ENCODE measurements at places on chromosomes 5 and 9.

DNA sequence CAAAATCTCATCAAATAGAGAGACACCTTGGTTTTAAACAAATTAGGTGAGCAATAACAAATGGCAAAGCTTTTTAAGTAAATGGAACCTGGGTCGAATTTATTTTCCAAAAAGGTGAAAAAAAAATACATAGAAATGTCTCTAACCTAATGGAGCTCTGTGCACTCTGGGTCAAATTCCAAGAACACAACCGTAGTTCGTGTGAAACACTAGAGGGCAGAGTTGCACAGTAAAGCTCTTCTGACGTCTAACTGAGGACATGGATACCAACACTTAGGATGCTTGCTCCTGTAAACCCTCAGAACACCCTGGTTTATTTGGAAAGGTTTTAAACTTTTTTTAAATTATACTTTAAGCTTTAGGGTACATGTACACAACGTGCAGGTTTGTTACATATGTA is 18.9 kb downstream of the MARCHF11 start:
- peak; percentile 8 for DNase-seq

GRCh38 chr5:36070687-36071571 is 4.2 kb upstream of the UGT3A2 start:
- no peak for DNase-seq

DNA sequence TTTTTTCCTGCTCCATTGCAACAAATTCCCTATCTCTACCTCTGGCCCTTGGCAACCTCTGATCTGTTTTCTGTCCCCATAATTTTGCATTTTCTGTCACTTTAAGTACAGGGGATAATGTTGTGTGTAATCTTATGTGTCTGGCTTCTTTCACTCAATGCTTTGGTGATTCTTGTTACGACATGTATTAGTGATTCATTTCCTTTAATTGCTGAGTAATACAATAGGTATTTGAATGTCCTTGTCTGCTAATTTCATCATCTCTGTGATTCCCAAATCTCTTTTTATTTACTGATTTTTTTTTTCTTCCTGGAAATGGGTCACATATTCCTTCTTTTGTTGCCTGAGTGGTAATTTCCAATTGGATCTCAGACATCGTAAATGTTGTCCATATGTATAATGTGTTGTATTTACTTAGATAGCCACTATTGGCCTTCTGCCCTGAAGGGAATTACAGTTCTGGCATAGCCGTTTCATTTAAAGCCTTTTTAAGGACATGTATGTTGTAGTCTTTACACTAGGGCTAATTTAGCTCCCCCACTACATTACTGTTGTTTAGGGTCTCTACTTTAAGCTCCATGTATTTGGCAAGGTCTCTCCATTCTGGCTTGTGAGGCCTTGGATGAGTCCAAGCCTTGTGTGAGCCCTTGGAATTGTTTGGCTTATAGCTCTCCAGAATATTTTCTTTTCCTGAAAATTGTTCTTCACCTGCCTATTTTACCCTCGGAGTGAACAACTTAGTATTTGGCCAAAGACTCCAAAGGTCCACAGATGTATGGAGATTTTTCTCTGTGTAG is 683.8 kb downstream of the LRRC70 start:
- peak; percentile 67 for DNase-seq

- DNase-seq = no peak
Measured at GRCh38 chr5:134258896-134259295, 33.0 kb upstream of the PPP2CA start.

- no peak for DNase-seq
Measured at GRCh38 chr5:52837068-52837467, 49.4 kb downstream of the ITGA1 start.

- no peak for DNase-seq
Measured at GRCh38 chr9:76456202-76456926, 2.6 kb upstream of the GCNT1 start.

DNA sequence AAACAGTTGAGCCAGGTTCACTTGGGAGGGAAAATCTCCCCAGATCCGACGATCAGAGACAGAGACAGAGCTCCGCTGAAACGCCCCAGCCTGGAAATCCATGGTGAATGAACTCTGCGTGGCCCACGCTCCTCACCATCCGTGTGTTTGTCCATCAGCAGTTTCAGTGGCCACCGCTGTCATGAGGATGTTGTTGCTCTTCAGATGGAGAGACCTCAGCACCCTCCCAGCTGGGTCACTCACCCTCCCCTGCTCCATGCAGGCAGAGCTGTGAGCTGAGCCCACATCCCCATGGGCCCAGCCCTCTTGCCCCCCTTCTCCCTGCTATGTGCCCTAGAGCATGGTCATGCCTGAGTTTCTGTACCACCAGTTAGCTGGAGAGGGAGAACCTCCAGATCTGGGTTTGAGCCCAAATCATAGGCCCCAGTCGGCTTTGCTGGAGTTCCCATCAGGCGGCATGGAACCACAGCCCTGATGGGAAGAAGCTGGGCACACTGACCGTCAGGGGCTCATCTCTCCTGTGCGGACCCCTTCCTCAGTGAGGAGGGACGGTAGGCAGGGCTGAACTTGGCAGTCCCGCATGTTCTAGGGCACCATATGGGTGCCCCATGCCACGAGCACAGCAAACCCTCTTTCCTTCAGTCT is 154.4 kb upstream of the COL5A1 start:
- DNase-seq = no peak

DNA sequence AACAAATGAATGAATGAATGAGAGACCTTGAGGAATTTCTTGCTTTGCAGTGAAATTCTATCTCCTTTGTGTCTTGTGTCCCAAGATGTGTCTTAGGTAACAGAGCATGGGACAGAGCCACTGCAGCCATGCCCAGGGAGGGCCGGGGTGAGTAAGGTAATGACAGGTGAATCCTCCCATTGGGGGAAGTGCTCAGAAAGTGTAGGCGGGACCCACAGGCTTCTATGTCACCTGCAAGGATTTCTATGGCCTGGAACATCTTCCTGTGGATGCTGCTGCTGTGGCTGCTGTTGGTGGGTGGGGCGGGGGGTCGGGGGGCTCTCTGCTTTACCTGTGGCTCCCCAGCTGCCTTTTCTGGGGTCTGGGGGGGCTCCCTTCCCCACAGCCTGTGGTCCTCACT is 133.6 kb upstream of the IER5L start:
- DNase-seq = no peak

- peak; percentile 68 for DNase-seq
Measured at GRCh38 chr5:159849437-159850083, 66.7 kb upstream of the ADRA1B start.

- peak; percentile 13 for DNase-seq
Measured at GRCh38 chr5:87243161-87243844, 24.4 kb upstream of the RASA1 start.

DNA sequence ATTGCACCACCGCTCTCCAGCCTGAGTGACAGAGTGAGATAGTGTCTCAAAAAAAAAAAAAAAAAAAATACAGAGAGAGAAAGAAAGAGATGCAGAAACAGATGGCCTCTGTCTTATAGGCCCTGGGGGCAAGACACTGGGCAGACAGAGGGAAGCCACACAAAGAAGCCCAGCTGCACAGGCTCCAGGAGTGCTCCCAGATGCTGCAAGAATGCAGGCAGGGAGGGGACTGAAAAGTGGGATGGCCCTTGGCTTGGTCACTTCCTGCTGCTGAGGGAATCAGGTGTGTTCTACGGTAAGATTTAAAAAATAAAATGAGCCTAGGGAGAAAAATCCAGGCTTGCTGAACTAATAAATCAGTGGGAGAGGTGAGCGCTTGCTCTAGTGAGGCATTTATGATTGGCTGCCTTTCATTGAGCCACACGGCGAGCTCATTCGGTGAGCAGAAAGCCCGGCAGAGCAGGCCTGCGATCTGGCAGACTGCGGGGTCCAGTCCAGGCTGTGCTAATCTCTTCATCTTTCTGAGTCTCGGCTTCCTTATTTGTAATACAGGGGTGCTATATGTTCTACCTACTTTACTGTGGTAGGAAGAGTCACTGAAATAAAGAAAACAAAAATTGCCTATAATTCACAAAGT is 80.6 kb downstream of the RAD23B start:
- DNase-seq = no peak

DNA sequence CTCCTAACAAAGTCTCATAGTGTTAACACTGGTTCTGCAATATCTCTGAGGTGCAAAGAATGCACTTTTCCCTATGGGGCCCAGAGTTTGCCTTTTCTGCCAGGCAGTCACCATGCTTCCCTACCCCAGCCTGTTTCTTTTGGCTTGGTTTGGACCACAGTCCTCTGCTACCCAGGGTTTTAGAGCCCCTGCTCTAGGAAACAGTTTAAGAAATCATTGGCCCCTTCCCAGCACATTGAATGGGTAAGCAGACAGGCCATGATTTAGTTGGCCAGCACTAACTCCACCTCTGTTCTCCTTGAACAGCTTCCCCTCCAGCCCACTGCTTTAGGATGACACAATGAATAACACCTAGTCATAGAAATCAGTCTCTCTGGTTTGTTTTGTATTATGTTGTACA is 73.2 kb downstream of the UBAP1 start:
- DNase-seq = no peak
